ENCODE measurements at places on chromosomes 2 and 18. TPM values are rescaled to one million over a fixed set of nuclear protein-coding genes. Genes with fewer than 3 reads are reported as not detected.

The CIDEA gene
- polyA plus RNA-seq = not detected

DNA sequence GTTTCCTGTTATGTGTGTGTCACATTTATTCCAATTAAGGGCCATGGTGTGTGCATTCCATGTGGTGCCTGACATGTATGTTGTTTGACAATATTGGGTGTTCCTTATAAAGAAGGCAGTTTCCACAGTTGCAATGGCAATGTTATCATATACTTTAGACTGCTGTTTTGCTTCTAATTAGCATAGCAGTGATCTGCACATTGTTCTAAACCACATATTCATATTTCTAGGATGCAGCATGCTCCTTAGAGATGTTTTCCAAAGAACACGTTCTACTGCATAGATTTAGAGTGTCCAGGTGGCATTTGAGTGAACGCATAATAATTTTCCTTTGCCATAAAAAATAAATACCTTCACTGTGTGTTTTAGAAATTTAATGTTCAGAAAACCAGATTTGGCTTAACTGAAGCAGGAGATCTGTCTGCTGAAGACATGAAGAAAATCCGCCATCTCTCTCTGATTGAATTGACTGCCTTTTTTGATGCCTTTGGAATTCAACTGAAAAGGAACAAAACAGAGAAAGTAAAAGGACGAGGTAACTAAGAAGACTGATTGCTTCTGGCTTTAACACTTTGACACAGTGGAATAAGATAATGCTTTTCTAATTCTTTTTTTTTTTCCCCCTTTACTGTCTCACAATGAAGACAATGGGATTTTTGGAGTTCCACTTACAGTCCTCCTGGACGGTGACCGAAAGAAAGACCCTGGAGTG is 143.7 kb downstream of the ARHGAP28 start:
- no peaks in the 10 kb centered on the region for H3K36me3 ChIP-seq
- no peak overlapping the region for H3K27ac ChIP-seq
- H3K4me1 ChIP-seq = no peaks in the 10 kb centered on the region
- H3K27me3 ChIP-seq = no peaks in the 10 kb centered on the region
- no peak overlapping the region for H3K4me3 ChIP-seq

- no peaks in the 10 kb centered on the region for H3K4me1 ChIP-seq
- DNase-seq = no peak
- no peaks in the 10 kb centered on the region for H3K27me3 ChIP-seq
- no peak overlapping the region for H3K27ac ChIP-seq
- no peak overlapping the region for H3K4me3 ChIP-seq
These were observed 182.9 kb downstream of the RTP5 start for GRCh38 chr2:242052421-242052820.

- H3K4me3 ChIP-seq = no peak overlapping the region
- no peak for DNase-seq
- no peaks in the 10 kb centered on the region for H3K36me3 ChIP-seq
- no peak overlapping the region for H3K27ac ChIP-seq
- H3K27me3 ChIP-seq = no peaks in the 10 kb centered on the region
These were observed 6.2 kb upstream of the KIAA2012 start for GRCh38 chr2:202066875-202067274.

DNA sequence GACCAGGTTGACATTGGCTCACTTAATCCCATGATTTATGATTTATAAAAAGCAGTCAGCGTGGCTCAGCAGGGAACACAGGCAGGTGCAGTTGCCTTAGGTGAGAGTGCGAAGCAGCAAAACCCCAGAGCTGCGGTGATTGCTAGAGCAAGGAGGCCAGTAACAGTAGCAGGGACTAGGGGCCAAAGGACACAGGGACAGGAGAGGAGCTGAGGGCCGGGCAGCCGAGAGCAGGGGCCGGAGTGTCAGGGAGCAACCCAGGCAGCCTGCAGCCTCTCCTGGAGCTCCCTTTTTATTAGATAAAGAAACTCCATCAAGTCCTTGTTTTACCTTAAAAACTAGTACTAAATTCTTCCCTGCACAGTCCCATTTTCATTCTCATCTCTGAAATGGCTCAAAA is 4.3 kb downstream of the MC2R start:
- no peaks in the 10 kb centered on the region for H3K36me3 ChIP-seq
- no peak for DNase-seq
- no peak overlapping the region for H3K27ac ChIP-seq
- H3K4me1 ChIP-seq = no peaks in the 10 kb centered on the region

All from CD4-positive, alpha-beta memory T cell (primary cell).